ENCODE measurements at places on chromosomes 7 and 10. TPM values are rescaled to one million over a fixed set of nuclear protein-coding genes. Genes with fewer than 3 reads are reported as not detected.

GRCh38 chr10:45450866-45451265, 76.8 kb downstream of the ALOX5 start:
- no peak for DNase-seq
- H3K4me3 ChIP-seq, result no peak overlapping the region
- no peaks in the 10 kb centered on the region for H3K4me1 ChIP-seq
- H3K27me3 ChIP-seq, result no peaks in the 10 kb centered on the region
- no peak overlapping the region for H3K27ac ChIP-seq

- H3K4me1 ChIP-seq, result no peaks in the 10 kb centered on the region
- H3K27ac ChIP-seq, result no peak overlapping the region
- no peaks in the 10 kb centered on the region for H3K27me3 ChIP-seq
- H3K36me3 ChIP-seq, result no peaks in the 10 kb centered on the region
Measured at GRCh38 chr10:34920578-34920977, 105.5 kb upstream of the PARD3 start.

DNA sequence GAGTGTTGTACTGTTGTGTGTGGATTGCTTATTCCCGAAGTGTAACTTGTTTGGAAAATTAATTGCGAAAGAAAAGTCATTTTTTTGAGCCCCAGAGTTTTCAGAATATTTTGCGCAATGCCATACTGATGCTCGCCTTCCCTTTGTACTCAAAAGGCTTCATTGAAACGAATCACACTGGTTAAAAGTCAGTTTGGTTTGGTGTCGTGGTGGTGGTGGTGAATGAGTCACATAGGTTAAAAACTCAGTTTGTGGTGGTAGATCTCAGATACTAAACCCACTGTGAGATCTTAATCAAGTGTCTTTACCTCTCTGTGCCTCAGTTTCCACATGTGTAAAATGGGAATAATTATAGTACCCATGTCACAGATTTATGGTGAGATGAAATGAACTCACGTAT, 61.1 kb upstream of the IL6 start:
- H3K4me3 ChIP-seq, result no peak overlapping the region
- no peaks in the 10 kb centered on the region for H3K4me1 ChIP-seq
- H3K27me3 ChIP-seq, result no peaks in the 10 kb centered on the region
- H3K27ac ChIP-seq, result no peak overlapping the region

DNA sequence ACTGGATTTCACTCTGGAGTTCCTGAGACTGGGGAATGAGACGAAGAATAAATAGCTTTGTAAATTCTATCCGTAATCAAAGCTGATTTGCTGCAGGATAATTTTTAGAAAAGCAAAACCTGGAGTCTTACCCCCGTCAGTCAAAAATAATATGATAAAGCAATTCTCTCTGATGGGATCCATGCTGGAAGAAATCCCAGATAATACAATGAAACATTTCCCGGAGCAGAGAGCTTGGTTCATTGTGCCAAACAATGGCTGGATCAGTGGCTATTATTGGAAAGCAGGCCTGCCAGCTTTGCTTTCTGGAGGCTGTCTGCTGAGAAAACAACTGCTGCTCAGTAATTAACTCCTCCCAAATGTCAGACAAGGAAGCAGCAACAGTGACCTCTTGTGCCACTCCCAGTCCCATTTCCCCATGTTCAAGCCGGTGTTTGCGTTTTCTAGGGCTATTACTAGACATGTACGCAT, 609.4 kb upstream of the PCDH15 start:
- H3K36me3 ChIP-seq, result no peaks in the 10 kb centered on the region
- no peak overlapping the region for H3K4me3 ChIP-seq
- DNase-seq, result peak; percentile 73
- peaks cover 9% of the 10 kb centered on the region for H3K4me1 ChIP-seq

The ETV1 gene
- polyA plus RNA-seq, result 2.3 TPM

Measured in stomach (tissue), 19 donors.